ENCODE measurements at places on chromosomes 4 and X. TPM values are rescaled to one million over a fixed set of nuclear protein-coding genes. Genes with fewer than 3 reads are reported as not detected.

- peaks cover 17% of the 10 kb centered on the region for H3K4me1 ChIP-seq
- H3K36me3 ChIP-seq = no peaks in the 10 kb centered on the region
- peak; percentile 79 for DNase-seq
Measured at GRCh38 chr4:88985088-88985773, 71.8 kb downstream of the FAM13A start.

- DNase-seq = no peak
- H3K27me3 ChIP-seq = no peaks in the 10 kb centered on the region
- H3K4me1 ChIP-seq = no peaks in the 10 kb centered on the region
- no peak overlapping the region for H3K4me3 ChIP-seq
Measured at GRCh38 chr4:147638365-147638764, 21.2 kb downstream of the TMEM184C start.

GRCh38 chrX:37332987-37333658 is 16.0 kb upstream of the PRRG1 start:
- no peaks in the 10 kb centered on the region for H3K4me1 ChIP-seq
- no peak overlapping the region for H3K4me3 ChIP-seq
- H3K27me3 ChIP-seq = peaks cover 8% of the 10 kb centered on the region
- no peak overlapping the region for H3K27ac ChIP-seq

GRCh38 chr4:137125011-137125410 is 407.3 kb downstream of the PCDH18 start:
- H3K36me3 ChIP-seq = no peaks in the 10 kb centered on the region
- H3K27me3 ChIP-seq = no peaks in the 10 kb centered on the region
- peak; percentile 13 for DNase-seq
- no peak overlapping the region for H3K4me3 ChIP-seq

DNA sequence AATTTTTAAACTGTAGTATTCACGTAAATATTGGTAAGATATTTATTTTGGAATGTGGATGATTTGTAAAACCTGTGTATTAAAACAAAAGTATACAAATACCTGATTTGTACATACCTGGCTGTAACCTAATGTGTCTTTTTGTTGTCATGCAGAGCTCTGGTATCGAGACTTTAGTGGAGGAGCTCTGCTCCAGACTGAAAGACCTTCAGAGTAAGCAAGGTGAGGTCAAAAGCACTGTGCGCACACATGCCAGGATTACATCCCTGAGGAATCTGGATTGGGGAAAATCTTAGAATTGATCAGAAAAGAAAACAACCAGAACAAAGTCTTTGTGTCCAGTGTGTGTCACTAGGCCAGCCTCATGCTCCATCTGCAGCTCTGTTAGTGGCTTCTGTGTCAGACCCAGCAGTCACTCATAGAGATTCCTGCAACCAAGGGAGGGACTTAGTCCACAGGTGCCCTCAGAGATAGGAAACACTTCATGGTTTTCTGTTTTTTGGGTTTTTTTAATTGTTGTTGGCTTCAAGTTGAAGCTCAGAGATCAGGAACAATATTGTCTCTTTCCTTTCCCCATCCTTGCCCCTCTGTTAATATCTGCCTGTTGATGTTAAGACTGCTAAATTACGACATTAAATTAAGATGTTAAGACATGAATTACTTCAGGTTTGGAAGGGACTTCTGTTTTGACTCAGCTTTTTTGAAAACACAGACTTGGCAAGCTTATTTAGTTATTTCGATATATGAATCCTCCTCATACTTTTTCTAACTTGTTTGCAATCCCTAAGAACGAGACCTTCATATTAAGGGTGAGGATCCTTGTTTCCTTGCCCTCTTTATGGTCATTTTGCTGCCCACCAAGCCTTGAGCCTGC is 52.4 kb upstream of the TBC1D14 start:
- peaks cover 18% of the 10 kb centered on the region for H3K4me1 ChIP-seq
- no peaks in the 10 kb centered on the region for H3K27me3 ChIP-seq
- no peaks in the 10 kb centered on the region for H3K36me3 ChIP-seq
- no peak for DNase-seq
- H3K27ac ChIP-seq = peak overlapping the region; percentile 33

VCX2 gene
- not detected for polyA plus RNA-seq

DNA sequence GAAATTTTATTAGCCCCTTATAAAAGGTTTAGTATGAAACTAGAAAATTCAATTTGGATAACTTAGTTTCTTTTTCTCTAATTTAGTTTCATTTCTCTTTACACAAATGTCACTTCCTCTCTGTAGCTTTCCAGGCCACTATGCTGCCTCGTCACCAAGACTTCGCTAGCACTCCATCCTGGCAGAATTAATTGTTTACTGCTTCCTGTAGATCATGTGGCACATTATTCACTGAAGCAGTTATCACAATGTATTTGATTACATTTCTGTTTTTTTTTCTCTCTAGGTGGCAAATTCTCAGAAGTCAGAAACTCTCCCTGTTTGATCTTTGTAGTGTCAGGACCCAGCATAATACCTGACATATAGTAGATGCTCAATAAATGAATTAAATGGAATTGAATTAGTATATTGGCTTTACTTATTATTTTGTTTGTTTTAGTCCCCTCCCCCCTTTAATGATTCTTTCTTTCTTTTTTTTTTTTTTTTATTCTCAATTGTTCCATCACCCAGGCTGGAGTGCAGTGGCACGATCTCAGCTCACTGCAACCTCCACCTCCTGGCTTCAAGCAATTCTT is 9.3 kb upstream of the SAT1 start:
- H3K4me1 ChIP-seq = no peaks in the 10 kb centered on the region
- H3K4me3 ChIP-seq = no peak overlapping the region
- peak overlapping the region; percentile 66 for H3K27ac ChIP-seq
- DNase-seq = no peak

GRCh38 chrX:11540532-11541377 is 125.0 kb downstream of the ARHGAP6 start:
- H3K27ac ChIP-seq = no peak overlapping the region
- no peaks in the 10 kb centered on the region for H3K4me1 ChIP-seq
- no peaks in the 10 kb centered on the region for H3K36me3 ChIP-seq
- peaks cover 9% of the 10 kb centered on the region for H3K27me3 ChIP-seq

PALLD gene
- 133 TPM for polyA plus RNA-seq

CRMP1 gene
- 9.3 TPM for polyA plus RNA-seq

DNA sequence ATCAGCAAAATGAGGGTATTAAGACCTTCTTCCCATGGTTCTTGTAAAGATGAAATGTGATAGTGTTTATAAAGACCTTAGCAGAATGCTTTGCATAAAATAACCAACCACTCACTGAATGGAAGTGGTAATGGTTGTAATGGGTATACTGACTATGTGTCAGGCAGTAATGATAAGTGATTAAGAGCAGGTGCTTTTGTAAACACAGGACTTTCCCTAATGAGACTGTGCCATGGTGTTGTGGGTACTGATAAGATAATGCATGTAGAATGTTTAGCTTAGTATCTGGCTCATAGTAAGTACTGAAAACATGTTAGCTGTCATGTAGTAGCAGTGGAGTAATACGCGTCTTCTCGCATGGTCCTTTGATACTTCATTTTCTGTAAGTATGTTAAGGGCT is 6.9 kb downstream of the LSM6 start:
- no peaks in the 10 kb centered on the region for H3K27me3 ChIP-seq
- no peak overlapping the region for H3K4me3 ChIP-seq
- H3K4me1 ChIP-seq = peaks cover 36% of the 10 kb centered on the region
- DNase-seq = no peak
- peaks cover 5% of the 10 kb centered on the region for H3K36me3 ChIP-seq
- no peak overlapping the region for H3K27ac ChIP-seq

DNA sequence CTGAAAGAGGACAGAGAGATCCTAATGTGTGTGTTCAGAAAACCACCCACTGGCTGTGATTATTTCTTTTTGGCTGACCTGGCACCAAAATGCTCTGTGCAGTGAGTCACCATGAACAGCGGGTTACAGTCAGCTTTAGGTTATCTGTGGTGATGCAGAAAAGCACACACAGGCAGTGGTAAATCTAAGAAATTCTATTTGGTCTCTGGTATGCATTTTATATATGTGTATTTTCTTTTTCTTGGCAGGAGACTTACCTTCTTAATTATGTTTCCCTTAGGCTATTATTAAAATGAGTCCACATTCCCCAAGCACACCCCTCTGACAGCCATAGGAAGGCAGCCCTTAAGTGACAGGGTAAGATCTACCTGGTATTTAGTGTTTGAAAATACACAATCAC is 79.1 kb upstream of the TFDP3 start:
- H3K27me3 ChIP-seq = no peaks in the 10 kb centered on the region
- no peak overlapping the region for H3K4me3 ChIP-seq
- H3K27ac ChIP-seq = no peak overlapping the region
- no peak for DNase-seq
- H3K36me3 ChIP-seq = no peaks in the 10 kb centered on the region
- no peaks in the 10 kb centered on the region for H3K4me1 ChIP-seq

GRCh38 chrX:39170464-39170863 is 369.2 kb downstream of the MID1IP1 start:
- DNase-seq = no peak
- H3K4me3 ChIP-seq = no peak overlapping the region
- no peak overlapping the region for H3K27ac ChIP-seq

GABRB1 gene
- polyA plus RNA-seq = not detected

DNA sequence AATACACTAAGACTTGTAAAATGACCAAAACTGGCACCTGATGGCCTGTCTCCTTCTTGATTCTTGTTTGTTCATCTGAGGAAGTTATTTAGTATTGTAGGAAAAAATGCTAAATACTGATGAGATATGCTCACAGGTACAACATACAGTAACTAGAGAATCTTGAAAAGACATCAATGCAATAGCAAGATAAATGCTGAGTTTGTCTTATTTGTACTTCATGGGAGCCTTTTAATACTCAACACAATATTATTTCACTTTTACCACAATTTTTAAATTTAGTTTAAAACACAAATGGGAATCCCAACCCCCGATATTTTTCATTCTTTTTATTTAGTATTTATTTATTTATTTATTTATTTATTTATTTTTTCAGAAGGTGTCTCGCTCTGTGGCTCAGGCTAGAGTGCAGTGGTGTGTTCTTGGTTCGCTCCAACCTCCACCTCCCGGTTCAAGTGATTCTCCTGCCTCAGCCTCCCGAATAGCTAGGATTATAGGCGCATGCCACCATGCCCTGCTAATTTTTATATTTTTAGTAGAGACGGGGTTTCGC is 12.1 kb downstream of the HHIP start:
- peaks cover 3% of the 10 kb centered on the region for H3K27me3 ChIP-seq
- DNase-seq = no peak
- no peak overlapping the region for H3K4me3 ChIP-seq

DNA sequence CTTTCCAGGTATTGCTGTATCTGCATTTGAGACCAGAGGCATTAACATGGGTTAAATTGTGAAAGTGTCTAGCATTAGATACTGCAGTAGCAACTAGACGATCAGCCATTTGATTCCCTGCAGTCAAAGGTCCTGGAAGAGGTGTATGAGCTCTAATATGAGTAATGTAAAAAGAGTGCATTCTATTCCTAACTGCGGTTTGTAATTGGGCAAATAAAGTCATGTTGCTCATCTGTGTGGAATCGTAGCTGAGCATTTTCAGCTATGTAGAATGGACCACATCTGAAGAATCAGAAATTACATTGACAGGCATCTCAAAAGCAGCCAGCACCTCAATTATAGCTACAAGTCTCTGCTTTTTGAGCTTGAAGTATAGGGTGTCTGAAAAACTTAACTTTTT is 157.6 kb downstream of the ZNF518B start:
- no peak overlapping the region for H3K4me3 ChIP-seq
- no peak overlapping the region for H3K27ac ChIP-seq
- H3K36me3 ChIP-seq = no peaks in the 10 kb centered on the region
- H3K27me3 ChIP-seq = peaks cover 5% of the 10 kb centered on the region

DNA sequence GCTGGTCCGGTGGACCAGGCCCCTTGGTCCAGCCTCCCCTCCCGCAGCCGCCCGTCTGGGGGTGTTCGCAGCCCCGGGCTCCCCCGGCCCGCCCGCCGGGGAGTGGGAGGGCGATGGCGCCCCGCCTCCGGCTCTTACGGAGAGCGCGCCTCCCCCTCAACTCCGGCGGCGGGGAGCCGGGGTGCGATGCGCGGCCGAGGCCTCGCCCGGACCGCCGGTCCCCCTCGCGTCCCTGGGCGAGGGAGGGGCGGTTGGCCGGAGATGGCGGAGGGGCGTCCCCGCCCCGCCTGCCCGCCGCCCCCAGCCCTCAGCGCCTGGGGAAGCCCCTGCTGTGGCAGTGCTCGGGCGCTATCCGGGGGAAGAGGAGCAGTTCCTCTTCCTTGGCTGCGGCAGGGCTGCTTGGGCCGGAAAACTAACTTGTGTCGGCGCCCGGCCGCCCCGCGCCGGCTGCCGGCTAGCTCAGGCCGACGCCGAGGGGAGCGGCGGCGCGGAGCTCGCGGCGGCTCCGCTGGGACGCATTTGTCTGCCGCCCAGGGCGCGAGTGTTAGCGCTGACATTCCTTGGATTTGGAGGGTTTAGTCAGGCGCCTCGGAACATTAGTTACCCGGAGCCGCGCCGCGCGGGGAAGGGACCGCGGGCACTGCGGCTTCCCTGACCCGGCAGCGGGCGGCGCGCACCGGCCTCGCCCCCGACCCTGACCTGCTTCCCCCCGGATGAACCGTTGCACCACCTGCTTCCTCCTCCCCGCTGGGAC is 994 bp downstream of the GALNT7 start:
- DNase-seq = peak; percentile 51
- H3K27ac ChIP-seq = peak overlapping the region; percentile 91
- peaks cover 11% of the 10 kb centered on the region for H3K4me1 ChIP-seq

PSAPL1 gene
- 0.03 TPM for polyA plus RNA-seq

DNA sequence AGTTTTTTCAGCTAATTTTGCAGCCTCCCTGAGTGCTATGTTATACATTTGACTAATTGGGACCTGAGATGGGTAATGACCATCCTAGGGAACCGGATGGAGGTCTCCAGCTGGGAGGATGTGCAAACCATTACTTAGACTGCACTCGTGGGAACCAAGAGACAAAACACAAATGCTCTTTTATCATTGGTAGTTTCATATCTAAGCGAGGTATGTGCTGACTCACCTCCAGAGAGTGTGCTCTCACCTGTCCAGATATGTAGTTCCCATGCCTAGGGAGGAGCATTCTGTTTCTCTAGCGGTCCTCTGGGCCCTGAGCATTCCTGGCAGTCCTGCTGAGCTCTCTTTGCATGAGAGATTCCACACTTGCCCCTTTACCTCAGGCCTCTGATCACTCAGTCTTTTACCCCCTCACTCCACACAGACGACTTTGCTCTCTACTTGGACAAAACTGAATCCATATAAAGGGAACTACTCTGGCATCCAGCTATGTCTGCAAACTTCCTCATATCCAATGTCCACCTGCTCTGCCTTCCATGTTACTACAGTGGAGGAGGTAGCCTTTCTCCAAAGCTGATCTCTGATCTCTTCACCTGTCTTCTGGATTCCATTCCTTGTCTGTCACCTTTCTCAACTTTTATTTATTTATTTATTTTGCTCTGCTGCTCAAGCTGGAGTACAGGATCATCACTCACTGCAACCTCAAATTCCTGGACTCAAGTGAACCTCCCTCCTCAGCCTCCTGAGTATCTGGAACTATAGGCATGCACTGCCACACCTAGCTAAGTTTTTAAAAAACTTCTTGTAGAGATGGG is 88.4 kb downstream of the LRP2BP start:
- DNase-seq = no peak
- H3K4me3 ChIP-seq = no peak overlapping the region
- no peaks in the 10 kb centered on the region for H3K27me3 ChIP-seq
- no peaks in the 10 kb centered on the region for H3K36me3 ChIP-seq

AMTN gene
- not detected for polyA plus RNA-seq

Data from adrenal gland (tissue), 19 donors.